ENCODE measurements at places on chromosomes 1 and 21. TPM values are rescaled to one million over a fixed set of nuclear protein-coding genes. Genes with fewer than 3 reads are reported as not detected.

- H3K27ac ChIP-seq, result no peak overlapping the region
- peaks cover 5% of the 10 kb centered on the region for H3K36me3 ChIP-seq
- no peaks in the 10 kb centered on the region for H3K27me3 ChIP-seq
- H3K4me3 ChIP-seq, result no peak overlapping the region
- no peak for DNase-seq
These were observed 13.7 kb upstream of the ADAM30 start for GRCh38 chr1:119909890-119910596.

The OPTC gene
- not detected for total RNA-seq

GRCh38 chr21:20760221-20760620 is 238.0 kb upstream of the NCAM2 start:
- DNase-seq, result no peak
- H3K27me3 ChIP-seq, result no peaks in the 10 kb centered on the region
- no peaks in the 10 kb centered on the region for H3K36me3 ChIP-seq
- no peak overlapping the region for H3K27ac ChIP-seq

The AXDND1 gene
- not detected for total RNA-seq

- no peaks in the 10 kb centered on the region for H3K36me3 ChIP-seq
- no peak for DNase-seq
- peaks cover 12% of the 10 kb centered on the region for H3K4me1 ChIP-seq
These were observed 1.3 kb upstream of the ATP1A1 start for GRCh38 chr1:116371752-116372151.

The MMP23B gene
- total RNA-seq, result 15.5 TPM

The CITED4 gene
- total RNA-seq, result 13.2 TPM

The VSIG8 gene
- total RNA-seq, result not detected

DNA sequence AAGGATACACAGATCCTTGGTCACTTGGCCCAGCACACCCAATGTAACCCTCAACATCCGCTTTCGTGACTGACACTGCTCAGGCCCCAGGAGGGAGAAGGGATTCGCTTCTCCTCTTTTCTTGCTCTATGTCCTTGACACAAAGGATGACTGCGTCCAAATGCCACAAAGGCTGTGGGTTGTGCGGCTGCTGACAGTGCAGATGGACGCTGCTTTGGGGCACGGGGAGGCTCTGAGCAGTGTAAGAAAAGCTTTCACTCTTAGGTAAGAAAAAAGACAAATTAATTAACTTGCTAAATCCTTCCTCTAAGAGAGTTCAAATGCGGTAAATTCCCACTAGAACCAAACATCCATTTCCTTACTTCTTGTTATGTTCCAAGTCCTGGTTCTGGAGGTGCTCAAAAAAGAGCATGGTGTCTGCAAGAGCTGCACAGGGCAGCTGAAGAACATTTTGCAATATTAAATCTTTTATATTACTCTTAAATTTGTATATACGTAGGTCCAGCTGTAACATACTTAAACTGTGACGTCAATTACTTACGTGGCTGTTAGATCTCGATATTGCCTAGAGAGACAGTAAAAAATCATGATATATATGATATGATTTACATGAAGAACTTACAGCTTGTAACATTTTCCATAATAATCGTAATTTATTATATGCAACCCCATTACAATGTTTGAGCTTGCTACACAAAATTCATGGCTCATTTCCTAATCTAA is 19.4 kb upstream of the EPHB2 start:
- H3K36me3 ChIP-seq, result no peaks in the 10 kb centered on the region
- no peak overlapping the region for H3K4me3 ChIP-seq
- no peaks in the 10 kb centered on the region for H3K27me3 ChIP-seq
- H3K27ac ChIP-seq, result no peak overlapping the region
- H3K4me1 ChIP-seq, result no peaks in the 10 kb centered on the region

The ATP6V1G3 gene
- total RNA-seq, result not detected

The IGSF3 gene
- total RNA-seq, result 1.5 TPM

The SYT2 gene
- total RNA-seq, result 0.03 TPM

The CRYAA gene
- total RNA-seq, result not detected

GRCh38 chr1:64921771-64922170 is 44.6 kb downstream of the JAK1 start:
- H3K36me3 ChIP-seq, result no peaks in the 10 kb centered on the region
- no peak overlapping the region for H3K27ac ChIP-seq
- H3K4me3 ChIP-seq, result no peak overlapping the region
- H3K27me3 ChIP-seq, result no peaks in the 10 kb centered on the region
- DNase-seq, result no peak

The MATN1 gene
- total RNA-seq, result not detected

DNA sequence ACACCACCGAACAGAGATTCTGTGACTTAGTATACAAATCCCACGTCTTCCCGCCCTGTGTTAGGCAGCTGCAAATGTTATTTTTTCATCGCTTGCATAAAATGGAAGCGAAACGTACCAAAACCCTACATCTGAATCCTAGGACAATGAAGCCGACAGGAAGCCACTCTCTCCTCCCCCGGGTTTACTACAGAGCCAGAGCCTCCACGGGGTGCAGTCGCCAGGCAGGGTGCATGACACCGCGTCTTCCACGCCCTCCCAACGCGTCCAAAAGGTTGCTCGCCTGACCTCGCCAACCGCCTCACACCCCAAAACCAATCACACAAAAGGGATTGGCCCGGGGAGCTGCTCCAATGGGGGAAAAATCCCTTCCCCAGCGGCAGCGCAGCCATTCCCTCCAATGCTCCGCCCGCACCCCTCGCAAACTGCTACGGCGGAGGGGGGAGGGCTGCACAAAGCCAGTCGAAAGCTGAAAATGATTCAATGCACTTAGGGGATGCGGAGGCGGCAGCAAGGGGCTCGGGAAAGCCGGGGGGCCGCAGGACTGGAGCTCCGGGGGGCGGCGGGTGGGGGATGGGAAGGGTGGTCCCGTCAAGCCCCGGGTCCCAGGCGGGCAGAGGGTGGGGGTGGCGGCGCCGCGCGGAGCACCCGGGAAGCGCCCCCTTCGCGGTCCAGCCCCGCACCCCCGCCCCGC is 701 bp downstream of the CEP170 start:
- no peaks in the 10 kb centered on the region for H3K4me1 ChIP-seq
- DNase-seq, result peak; percentile 85
- H3K27me3 ChIP-seq, result no peaks in the 10 kb centered on the region
- H3K4me3 ChIP-seq, result peak overlapping the region; percentile 86
- H3K27ac ChIP-seq, result peak overlapping the region; percentile 81

DNA sequence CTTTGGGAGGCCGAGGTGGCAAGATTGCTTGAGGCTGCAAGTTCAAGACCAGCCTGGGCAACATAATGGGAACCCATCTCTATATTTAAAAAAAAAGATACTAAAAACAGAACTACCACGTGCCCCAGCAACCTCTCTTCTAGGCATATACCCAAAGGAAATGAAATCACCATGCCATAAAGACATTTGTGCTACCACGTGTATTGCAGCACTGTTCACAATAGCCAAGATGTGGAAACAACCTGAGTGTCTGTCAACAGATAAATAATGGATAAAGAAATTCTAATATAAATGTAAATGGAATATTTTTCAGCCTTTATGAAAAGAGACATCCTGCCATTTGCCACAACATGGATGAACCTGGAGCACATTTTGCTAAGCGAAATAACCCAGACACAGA is 128.6 kb downstream of the PCNX2 start:
- no peaks in the 10 kb centered on the region for H3K36me3 ChIP-seq
- no peak overlapping the region for H3K27ac ChIP-seq
- H3K4me1 ChIP-seq, result no peaks in the 10 kb centered on the region
- no peaks in the 10 kb centered on the region for H3K27me3 ChIP-seq
- no peak overlapping the region for H3K4me3 ChIP-seq

The KPRP gene
- not detected for total RNA-seq

DNA sequence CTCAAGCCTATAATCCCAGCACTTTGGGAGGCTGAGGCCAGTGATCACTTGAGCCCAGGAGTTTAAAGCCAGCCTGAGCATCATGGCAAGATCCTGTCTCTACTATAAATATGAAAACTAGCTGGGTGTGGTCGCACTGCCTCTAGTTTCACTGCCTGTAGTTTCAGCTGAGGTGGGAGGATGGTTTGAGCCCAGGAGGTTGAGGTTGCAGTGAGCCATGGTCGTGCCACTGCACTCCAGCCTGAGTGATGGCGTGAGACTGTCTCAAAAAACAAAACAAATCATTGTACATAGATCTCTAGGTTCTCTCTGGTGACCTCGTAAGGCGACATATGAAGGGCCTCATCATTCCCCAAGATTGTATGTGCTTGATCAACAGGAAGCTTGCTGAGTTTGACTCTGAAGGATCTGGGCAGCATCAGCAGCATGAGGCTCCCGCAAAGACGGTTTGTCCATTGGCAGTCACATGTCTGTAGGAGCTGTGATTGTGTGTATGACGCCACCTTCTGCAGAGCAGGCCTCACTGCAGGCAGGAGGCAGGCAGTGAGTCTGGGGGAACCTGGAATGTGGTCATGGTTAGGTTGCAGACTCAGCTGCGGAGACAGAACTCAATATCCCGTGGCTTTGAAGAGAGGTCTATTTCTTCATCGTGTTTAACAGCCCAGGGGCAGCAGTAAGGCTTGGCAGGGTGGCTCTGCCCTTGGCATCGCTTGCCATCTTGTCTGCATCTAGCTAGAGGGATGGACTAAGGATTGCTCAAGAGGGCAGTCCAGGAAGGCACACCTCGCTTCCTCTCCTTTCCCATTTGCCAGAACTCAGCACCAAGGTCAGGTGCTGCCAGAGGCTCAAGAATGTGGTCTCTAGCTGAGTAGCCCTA is 14.0 kb downstream of the ATP5PO start:
- no peak overlapping the region for H3K27ac ChIP-seq
- H3K4me1 ChIP-seq, result no peaks in the 10 kb centered on the region
- H3K4me3 ChIP-seq, result no peak overlapping the region
- no peaks in the 10 kb centered on the region for H3K36me3 ChIP-seq

The KIF21B gene
- total RNA-seq, result 4.0 TPM

GRCh38 chr1:239952348-239953308 is 139.1 kb upstream of the FMN2 start:
- H3K27me3 ChIP-seq, result no peaks in the 10 kb centered on the region
- no peak overlapping the region for H3K4me3 ChIP-seq
- no peaks in the 10 kb centered on the region for H3K4me1 ChIP-seq
- H3K27ac ChIP-seq, result no peak overlapping the region
- DNase-seq, result no peak
- no peaks in the 10 kb centered on the region for H3K36me3 ChIP-seq

The CD53 gene
- 50.7 TPM for total RNA-seq

DNA sequence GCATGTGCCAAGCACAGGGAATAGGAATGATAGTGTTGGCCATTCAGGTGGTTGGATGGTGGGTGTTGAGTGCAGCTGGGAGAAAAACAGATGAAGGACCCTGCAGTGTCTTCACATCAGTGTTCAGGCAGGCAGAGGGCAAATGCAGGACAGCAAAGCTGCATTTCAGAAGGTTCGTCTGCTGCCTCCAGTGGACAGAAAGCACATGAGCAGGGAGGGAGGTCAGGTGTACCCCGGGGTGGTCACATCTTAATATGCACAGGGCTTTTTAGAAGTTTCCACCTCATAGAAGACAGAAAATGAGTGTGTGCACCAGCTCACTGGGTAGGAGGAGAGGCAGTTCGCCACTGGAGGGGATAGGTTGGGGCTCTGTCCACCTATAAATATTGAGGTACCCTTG is 184.9 kb downstream of the SLC35F3 start:
- H3K4me3 ChIP-seq, result no peak overlapping the region
- DNase-seq, result no peak

- H3K27ac ChIP-seq, result no peak overlapping the region
- H3K4me1 ChIP-seq, result no peaks in the 10 kb centered on the region
- H3K36me3 ChIP-seq, result peaks cover 16% of the 10 kb centered on the region
- DNase-seq, result no peak
These were observed 8.9 kb downstream of the HYI start for GRCh38 chr1:43444836-43445235.

DNA sequence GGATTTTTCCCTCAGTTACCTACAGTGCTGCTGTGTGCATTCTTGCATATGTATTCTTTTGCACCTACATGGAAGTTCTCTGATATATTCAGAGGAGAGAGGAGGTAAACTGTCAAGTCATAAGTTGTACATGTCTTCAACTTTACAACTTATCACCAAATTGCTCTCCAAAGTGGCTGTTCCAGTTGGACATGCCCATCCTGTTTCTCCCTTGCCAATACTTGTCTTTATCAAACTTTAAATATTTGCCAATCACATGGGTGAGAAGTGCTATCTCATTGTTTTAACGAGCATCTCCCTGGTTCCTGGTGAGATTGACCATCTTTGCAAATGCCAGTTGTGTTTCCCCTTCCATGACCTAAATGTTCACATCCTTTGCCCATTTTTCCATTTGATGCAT is 88.2 kb downstream of the KIF26B start:
- H3K4me1 ChIP-seq, result no peaks in the 10 kb centered on the region
- H3K36me3 ChIP-seq, result no peaks in the 10 kb centered on the region
- no peaks in the 10 kb centered on the region for H3K27me3 ChIP-seq
- no peak for DNase-seq
- H3K27ac ChIP-seq, result no peak overlapping the region

- H3K4me3 ChIP-seq, result no peak overlapping the region
- H3K27ac ChIP-seq, result no peak overlapping the region
- H3K4me1 ChIP-seq, result peaks cover 2% of the 10 kb centered on the region
- no peaks in the 10 kb centered on the region for H3K36me3 ChIP-seq
- no peak for DNase-seq
These were observed 1.5 kb upstream of the NEK7 start for GRCh38 chr1:198155253-198155652.

The SPATA45 gene
- total RNA-seq, result not detected

- H3K4me3 ChIP-seq, result no peak overlapping the region
- H3K27ac ChIP-seq, result no peak overlapping the region
- H3K4me1 ChIP-seq, result no peaks in the 10 kb centered on the region
- no peaks in the 10 kb centered on the region for H3K36me3 ChIP-seq
- peak; percentile 78 for DNase-seq
- H3K27me3 ChIP-seq, result no peaks in the 10 kb centered on the region
These were observed 229.2 kb upstream of the CAMK1G start for GRCh38 chr1:209354111-209354839.

DNA sequence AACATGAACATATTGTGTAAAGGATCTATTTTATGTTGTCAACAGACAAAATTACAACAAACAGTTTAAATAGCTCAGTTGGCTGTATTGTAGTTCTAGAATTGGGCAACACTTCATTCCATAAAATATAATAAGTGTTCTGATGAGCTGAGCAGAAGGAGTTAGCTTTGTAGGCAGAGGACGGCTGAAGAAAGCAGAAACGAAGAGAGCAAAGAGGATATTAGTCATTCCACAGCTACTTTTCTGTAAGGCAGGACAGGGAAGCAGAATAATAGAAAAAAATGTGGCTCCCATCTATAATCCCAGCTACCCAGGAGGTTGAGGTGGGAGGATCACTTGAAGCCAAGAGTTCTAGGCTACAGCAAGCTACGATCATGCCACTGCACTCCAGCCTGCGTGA is 20.2 kb upstream of the IVNS1ABP start:
- no peaks in the 10 kb centered on the region for H3K36me3 ChIP-seq
- H3K4me1 ChIP-seq, result no peaks in the 10 kb centered on the region
- H3K27ac ChIP-seq, result no peak overlapping the region
- no peak for DNase-seq
- no peaks in the 10 kb centered on the region for H3K27me3 ChIP-seq

The AQP10 gene
- not detected for total RNA-seq

- H3K4me1 ChIP-seq, result no peaks in the 10 kb centered on the region
- no peaks in the 10 kb centered on the region for H3K27me3 ChIP-seq
- no peaks in the 10 kb centered on the region for H3K36me3 ChIP-seq
- no peak overlapping the region for H3K27ac ChIP-seq
- no peak for DNase-seq
- no peak overlapping the region for H3K4me3 ChIP-seq
These were observed 57.9 kb downstream of the FMN2 start for GRCh38 chr1:240149484-240150094.

GRCh38 chr1:182193908-182194550 is 132.5 kb upstream of the ZNF648 start:
- no peak for DNase-seq
- no peak overlapping the region for H3K4me3 ChIP-seq
- no peaks in the 10 kb centered on the region for H3K4me1 ChIP-seq
- H3K36me3 ChIP-seq, result no peaks in the 10 kb centered on the region
- no peak overlapping the region for H3K27ac ChIP-seq

GRCh38 chr21:42387164-42387563 is 8.7 kb downstream of the TMPRSS3 start:
- no peaks in the 10 kb centered on the region for H3K36me3 ChIP-seq
- no peak overlapping the region for H3K4me3 ChIP-seq
- peaks cover 2% of the 10 kb centered on the region for H3K27me3 ChIP-seq
